GM12864 (cell line): ENCODE measurements at places on chromosomes 11 and 22.

DNA sequence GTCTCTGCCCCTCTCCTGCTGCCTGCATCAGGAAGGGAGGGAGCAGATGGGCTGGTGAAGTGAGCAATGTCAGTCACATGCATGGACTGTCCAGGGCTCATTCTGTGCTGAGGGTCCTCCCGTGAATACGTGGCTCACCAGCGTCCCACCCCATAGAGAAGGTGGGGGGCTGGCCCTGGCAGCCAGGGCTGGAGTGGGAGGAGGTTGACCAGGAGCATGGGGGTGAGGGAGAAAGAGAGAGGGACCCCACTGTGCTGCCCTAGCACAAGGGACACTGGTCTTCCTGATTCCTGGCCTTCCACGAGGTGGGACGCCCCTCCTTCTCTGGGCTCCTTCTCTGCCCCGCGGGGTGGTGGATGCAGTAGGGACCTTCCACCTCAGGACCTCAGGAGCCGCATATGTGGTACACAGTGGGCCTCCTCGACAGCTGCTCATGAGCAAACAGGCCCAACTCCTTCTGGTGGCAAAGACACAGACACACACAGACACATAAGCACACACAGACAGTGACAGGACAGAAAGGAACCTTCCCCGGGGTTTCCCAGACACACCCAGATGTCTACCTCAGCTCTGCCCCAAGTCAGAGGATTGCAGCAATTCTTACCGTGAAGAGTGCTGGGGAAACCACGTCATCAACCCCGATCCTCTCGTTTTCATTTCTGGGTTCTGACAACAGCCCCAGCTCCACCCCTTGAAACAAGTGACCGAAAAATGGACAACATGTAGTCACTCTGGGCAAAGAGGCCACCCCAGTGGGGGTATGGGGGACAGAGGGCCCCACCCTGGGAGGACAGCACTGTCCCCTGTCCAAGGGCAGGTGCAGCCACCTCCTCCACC, 3.6 kb upstream of the APOBEC3A start:
- peak; percentile 91 for DNase-seq

- DNase-seq = no peak
Observed at GRCh38 chr11:73916435-73916834, 34.4 kb upstream of the DNAJB13 start.

DNA sequence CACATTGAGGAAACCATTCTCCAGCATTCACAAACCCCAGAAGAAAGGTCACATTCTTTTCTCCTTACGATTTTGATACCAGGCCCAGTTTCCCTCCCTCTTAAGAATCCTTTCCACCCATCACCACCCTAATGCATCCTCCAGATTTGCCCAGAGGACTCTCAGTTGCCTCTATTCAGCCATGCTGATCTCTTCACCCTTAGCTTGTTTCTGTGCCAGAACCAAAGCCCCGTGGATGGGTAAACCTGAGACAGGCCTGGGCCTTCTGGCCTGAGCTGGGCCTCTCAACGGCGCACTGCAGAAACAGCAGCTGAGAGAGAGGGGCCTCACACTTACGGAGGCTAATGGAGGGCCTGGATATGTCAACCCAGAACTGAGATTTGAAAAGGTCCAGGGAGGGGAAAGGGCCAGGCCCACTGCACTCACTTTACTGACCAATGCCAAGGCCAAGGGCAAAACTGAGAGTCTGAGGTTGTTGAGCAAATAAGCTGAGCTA, 32.2 kb upstream of the OAF start:
- DNase-seq = no peak

DNA sequence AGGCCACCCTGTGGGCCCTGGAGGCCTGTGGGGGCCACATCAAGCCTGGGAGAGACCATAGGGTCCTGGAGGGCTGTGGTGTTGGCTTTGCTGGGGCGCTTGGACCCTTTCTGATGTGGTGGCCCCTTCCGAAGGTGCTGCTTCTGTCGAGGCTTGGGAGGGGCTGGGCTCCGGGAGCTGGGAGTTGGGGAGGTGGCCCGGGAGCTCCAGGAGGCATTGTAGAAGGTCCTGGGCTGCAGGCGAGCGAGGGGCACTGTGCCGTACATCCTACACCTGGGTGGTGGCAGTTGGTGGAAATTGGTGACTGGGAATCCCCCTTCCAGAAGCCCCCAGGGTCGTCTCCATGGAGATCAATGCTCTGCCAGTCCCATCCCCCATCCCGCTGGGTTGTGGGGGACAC, 2.6 kb downstream of the PLA2G3 start:
- DNase-seq = no peak

- DNase-seq = no peak
Observed at GRCh38 chr11:35104655-35105054, 34.3 kb upstream of the CD44 start.

DNA sequence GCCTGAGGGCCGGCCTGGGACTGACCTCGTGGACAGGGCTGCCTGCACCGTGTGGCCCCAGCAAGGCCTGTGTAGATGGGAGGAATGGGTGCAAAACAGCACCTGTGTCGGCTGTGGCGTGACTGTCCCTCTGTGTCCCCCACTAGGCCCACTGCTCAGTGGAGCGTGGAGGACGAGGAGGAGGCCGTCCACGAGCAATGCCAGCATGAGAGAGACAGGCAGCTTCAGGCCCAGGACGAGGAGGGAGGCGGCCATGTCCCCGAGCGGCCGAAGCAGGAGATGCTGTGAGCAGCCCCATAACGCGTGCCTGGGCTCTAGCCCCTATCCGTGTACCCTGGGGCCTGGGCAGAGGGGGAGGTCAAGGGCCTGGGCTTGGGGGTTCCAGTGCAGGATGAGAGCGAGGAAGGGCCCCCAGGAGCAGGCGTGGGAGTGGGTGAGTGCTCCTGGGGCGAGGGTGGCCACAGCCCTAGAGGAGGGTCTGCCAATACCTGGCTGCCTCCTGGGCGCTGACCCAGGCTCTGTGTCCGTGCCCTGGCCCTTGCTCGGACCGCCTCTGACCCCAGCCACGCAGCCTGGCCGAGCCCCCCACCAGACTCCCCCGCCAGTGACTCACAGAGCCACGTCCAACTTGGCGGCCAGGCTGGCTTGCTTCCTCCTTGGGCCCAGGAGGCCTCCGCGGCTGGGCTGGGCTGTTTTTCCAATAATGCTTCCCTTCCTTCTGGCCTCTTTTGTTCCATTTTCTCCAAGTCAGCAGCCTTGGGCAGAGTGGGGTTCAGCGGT, 11.6 kb downstream of the PRR33 start:
- no peak for DNase-seq

GRCh38 chr11:66920978-66921784, 37.0 kb downstream of the PC start:
- DNase-seq = no peak

DNA sequence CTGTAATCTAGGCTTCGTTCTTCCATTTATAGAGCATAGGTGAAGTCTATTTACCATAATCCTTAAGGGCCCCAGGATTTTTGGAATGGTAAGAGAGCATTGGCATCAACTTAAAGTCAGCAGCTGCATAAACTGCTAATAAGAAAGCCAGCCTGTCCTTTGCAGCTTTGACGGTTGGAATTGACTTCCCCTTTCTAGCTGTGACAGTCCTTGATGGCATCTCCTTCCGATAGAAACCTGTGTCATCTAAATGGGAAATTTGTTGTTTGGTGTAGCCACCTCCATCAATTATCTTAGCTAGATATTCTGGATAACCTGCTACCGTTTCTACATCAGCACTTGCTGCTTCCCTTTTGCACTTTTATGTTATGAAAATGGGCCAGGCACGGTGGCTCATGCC, 58.0 kb upstream of the GLYATL1B start:
- no peak for DNase-seq

DNA sequence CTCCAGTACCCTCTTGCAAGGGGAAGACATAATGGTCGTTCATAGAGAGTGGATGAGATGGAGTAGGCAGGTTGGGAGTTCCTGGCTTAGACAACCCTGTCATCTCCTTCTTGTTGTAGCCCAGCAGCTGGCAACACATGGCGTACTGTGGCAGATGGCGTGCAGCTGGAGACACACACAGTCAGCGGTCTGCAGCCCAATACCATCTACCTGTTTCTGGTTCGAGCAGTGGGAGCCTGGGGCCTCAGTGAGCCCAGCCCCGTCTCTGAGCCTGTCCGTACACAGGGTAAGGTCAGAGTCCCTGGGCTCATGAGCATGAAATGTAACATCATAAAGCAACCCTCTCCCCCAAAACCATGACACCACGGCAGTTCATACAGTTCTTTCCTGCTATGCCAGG, 8.7 kb downstream of the ROBO3 start:
- no peak for DNase-seq
